ENCODE measurements at places on chromosomes 6 and 20.

DNA sequence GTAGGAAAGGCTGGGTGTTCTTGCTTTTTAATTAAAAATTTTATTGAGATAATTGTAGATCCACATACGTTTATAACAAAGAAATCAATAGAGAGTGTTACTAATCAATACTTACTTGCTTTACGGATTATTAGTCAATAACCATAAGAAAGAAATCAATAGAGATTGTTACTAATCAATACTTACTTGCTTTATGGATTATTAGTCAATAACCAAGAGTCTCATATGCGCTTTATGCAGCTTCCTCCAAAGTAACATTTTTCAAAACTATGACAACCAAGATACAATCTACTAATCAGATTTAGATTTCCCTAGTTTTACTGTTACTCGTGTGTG, 31.0 kb upstream of the LY86 start:
- DNase-seq, result no peak

DNA sequence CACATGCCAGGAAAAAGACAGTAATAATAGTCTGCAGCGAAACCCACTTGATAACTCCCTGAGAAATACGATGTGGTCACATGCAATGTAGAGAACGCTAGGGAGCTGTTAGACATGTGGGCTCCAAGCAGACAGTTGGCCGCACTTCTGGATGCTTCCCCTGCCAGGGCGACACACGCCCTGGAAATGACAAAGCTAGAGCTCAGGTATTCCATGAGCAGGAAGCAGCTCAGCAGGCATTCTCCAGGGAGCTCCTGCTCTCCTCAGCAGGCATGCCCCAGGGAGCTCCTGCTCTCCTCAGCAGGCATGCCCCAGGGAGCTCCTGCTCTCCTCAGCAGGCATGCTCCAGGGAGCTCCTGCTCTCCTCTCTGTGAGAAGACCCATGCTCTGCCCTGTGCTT, 52.4 kb upstream of the NXT1 start:
- DNase-seq, result peak; percentile 4

DNA sequence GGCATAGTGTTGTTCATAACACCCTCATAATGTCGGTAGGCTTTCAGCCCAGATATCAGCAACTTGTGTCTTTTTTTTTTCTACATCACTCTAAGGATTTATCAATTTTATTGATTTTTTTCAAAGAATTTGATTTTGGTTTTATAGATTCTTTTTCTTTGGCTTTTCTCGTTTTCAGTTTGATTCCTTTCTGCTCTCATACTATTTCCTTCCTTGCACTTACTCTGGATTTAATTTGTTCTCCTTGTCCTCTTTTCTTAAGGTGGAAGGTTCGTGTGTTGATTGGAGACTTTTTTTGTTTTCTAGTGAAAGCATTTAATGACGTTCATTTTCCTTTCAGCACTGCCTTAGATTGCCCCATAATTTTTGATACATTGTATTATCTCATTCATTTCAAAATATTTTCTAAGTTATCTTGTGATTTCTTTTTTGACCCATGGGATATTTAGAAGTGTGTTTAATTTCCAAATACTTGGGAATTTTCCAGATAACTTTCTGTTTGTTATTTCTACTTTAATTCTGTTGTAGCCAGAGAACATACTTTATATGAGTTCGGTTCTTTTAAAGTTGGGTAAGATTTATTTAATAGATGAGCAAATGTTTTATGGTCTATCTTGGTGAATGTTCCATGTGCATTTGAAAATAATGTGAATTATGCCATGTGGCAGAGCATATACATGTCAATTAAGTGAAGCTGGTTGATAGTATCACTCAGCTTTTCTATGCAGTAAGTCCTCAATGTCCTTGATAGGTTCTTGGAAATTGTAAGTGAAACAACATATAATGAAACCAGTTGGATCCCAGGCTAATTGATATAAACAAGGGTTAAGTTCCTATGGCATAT, 62.8 kb downstream of the IRF4 start:
- DNase-seq, result no peak

- DNase-seq, result no peak
Measured at GRCh38 chr20:52096117-52096516, 95.5 kb downstream of the ZFP64 start.

GRCh38 chr6:169416249-169416648, 162.6 kb upstream of the THBS2 start:
- no peak for DNase-seq

GRCh38 chr6:134161041-134161440, 108.6 kb upstream of the SLC2A12 start:
- DNase-seq, result no peak

DNA sequence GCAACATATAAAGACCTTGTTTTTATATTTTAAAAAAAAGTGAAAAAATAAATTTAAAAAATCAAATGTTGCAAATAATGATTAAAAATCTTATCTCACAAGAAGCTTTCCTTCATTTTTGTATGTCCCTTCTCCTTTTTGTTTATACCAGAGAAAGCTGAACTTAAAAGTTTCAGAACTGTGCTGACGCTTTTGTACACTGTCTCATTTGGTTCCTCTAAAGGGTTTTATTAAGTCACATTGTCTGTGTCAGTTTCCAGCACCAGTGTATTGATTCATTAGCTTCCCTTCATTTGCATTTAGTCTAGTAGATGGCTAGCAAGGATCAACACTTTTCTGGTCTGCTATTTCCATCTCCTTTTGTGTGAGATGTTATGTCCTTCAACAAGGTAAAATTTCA, 6.7 kb downstream of the PCED1A start:
- no peak for DNase-seq

DNA sequence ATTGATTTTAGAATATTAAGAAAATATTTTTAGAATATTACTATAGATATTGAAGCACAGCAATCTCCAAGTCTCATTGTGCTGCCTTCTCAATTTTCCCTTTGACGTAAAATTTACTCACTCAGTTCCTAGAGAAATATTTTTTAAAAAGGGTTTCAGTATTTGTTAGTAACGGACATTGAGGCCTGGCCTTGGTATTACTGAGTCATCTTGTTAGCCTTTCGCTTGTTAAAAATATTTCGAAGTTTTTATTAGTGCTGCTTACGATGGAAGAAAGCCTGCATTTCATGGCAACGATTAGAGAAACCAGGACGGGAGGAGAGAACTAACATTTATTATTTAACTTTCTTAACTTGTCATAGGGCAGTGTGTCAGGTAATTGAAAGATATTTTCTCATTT, 82.2 kb downstream of the TIAM2 start:
- no peak for DNase-seq

GRCh38 chr6:68575765-68576439, 59.2 kb upstream of the ADGRB3 start:
- peak; percentile 77 for DNase-seq

GRCh38 chr6:16244446-16244845, 6.1 kb downstream of the GMPR start:
- DNase-seq, result no peak

DNA sequence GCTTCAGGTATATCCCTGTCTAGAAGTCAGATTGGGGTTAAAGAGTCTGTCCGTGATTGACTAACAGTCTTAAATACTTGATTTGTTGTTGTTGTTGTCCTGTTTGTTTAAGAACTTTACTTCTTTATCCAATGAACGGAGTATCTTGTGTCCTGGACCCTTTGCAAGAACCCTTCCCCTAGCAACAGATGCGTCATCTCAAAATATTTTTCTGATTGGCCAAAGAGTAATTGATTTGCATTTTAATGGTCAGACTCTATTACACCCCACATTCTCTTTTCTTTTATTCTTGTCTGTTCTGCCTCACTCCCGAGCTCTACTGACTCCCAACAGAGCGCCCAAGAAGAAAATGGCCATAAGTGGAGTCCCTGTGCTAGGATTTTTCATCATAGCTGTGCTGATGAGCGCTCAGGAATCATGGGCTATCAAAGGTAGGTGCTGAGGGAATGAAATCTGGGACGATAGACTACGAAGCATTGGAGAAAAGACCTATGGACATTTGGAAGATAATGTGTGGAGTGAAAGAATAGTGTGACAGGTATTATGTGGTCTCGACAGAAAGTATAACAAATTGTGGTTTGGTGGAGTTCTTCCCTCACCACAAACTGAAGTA, at the start of gene HLA-DRA:
Gene HLA-DRA, plus strand, starts transcription at position 286 of the 613 bp plus-strand sequence. Its CDS starts 64 bp downstream, at position 350.
- DNase-seq, result no peak

DNA sequence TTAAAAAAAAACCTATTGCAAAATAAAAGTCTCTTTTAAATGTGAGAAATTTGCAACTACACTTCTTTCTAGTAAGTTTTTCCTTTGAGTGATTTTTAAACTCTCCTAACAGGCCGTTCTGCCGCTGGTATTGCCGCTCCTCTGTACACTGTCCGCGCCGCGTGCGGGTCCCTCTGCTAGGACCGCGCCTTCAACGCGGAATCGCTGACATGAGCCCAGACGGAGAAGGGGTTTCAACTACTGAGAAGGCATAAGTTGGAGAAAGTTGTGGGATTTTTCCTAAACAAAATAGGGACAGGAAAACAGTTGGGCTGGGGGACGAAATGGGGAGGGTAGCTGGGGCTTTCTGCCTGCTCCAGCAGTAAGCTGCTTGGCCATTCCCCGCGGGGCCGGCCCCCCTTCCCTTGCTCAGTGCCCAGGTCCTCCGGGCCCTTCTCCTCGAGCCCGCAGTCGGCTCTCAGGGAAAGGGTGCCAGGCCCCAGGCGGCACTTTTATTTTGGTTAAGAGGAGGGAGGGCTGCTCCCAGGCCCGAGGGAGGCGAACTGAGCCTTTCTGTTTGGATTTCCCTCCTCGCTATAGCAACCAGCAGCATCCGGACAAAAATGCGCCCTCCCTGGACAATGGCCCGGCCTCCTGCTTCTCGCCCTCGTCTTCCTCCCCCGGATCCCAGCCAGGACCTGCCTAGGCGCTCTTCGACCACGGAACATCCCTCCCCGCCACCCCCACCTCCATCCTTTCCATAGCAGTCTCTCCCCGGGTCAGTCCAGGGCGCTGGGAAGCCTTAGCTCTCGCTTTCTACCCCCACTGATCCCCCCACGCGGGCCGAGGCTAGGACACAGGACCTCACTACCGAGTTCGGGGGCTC, 6.8 kb upstream of the POU3F2 start:
- DNase-seq, result no peak

- DNase-seq, result no peak
Measured at GRCh38 chr20:62770111-62770910, 26.0 kb upstream of the MRGBP start.

DNA sequence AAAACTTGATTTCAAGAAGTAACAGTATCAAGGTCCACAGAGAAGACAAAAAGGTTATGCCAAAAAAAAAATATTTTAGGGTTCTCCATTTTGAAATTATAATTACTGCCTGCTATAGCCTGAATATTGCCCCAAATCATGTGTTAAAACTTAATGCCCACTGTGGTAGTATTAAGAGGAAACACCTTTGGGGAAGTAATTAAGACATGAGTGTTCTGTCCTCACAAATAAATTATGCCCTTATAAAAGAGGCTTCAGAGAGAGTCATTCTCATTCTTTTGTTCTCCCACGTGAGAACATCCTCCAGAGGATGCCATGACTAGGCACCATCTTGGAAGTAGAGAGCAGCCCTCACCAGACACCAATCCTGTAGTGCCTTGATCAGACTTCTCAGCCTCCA, 66.2 kb downstream of the GMDS start:
- no peak for DNase-seq

GRCh38 chr6:15254070-15254975, 8.5 kb downstream of the JARID2 start:
- no peak for DNase-seq

DNA sequence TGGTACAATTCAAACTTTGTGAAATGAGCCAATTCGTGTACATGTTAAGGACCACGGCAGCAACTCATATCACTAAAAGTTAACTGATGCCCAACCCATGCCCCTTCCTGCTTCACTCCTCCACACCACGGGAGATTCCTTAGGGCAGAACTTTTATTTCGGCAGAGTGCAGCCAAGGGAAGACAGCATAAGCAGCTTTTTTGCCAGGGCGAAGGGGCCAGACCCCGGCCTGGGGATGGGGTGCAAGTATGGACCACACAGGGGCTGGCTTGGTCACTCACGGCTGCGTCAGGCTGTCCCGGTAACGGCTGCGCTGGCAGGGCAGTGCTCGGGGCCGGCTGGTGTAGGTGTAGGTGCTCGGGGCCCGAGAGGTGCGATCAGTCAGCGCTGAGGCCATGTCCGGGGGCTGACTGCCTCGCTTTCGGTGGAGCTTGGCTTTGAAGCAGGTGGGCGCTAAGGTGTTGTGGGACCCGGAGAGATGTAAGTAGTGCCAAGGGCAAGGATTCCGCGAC, 792 bp downstream of the RSPH3 start:
- DNase-seq, result no peak

GRCh38 chr20:1671891-1672669, 14.5 kb upstream of the SIRPG start:
- no peak for DNase-seq

- no peak for DNase-seq
Measured at GRCh38 chr20:41599699-41600104, 18.5 kb downstream of the CHD6 start.

GRCh38 chr6:13014504-13015378, 298.2 kb downstream of the PHACTR1 start:
- DNase-seq, result peak; percentile 54

GRCh38 chr6:91695221-91695620, 1108.3 kb upstream of the MAP3K7 start:
- DNase-seq, result no peak

DNA sequence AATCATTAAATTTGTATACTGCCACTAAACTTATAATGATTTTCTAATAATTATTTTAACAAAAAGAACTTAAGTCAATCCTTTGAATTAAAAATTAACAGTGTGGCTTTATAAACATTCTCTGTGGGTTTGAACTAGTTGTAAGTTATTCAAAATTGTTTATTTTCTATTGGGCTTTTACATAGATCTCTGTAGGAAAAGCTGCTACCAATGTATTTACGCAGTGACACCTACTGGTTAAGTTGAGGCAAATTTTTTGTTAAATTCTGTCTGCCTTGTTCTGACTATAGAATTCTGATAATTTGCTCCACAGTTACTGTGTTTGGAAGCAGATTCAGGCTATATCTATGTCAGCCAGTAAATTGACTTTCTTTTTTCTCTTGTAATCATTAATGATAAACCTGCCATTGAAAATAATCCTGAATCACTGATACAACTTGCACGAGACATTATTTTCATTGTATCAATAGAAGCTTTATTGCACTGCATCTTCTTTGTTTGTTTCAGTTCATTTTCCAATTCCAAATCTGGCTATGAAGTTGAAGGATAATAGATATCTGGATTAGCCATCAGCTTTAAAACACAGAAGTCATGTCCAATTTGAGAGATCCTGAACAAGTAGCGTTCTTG, 66.0 kb upstream of the UTRN start:
- peak; percentile 23 for DNase-seq

DNA sequence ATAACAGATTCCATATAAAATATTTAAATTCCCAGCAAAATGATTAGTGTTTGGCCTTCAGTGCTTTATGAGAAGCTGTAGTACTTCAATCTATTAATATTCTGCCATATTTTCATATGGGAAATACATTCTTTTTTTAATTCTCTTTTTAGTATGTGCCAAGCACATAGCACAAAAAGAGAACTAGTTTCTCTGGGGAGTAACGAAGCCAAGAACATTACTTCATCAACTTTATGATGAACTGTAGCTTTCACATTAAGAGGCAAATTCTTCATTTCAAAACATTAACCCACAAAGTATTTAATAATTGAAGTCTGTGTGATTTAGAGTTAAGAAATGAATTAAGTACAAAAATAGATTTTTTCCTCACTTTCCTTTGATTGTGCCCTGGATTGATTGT, 281.0 kb upstream of the EYS start:
- DNase-seq, result no peak

- DNase-seq, result peak; percentile 57
Measured at GRCh38 chr20:6395695-6396094, 272.9 kb upstream of the FERMT1 start.

All from NCI-H345 (cell line).